ENCODE measurements at places on chromosomes 5 and 9. TPM values are rescaled to one million over a fixed set of nuclear protein-coding genes. Genes with fewer than 3 reads are reported as not detected.

Gene PTGS1
- total RNA-seq = 7.4 TPM

- DNase-seq = no peak
These were observed 185.5 kb downstream of the SMC2 start for GRCh38 chr9:104279535-104280177.

GRCh38 chr9:91392435-91392834 is 30.7 kb upstream of the AUH start:
- no peak for DNase-seq

- DNase-seq = no peak
These were observed 7.9 kb downstream of the PLK2 start for GRCh38 chr5:58451732-58452565.

- no peak for DNase-seq
These were observed 22.2 kb upstream of the ZNF366 start for GRCh38 chr5:72529383-72529782.

DNA sequence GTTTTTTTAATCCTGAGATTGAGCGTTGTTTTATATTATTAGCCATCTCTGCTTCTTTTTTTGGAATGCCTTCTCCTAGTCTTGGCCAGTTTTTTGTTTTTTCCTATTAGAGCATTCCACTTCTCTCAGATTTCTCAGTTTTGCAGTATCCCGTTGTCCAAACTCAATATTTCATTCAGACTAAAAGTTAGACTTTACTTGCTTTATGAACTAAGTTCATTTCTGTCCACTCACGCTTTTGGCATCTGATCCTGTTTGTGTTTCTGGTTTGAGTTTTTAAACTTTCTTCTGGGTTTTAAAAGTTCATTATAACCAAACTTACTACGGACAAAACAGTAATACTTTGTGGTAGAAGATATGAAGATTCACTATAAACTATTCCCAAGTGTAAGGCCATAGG is 288.3 kb upstream of the MPDZ start:
- no peak for DNase-seq

Gene ANXA1
- total RNA-seq = 68.6 TPM

Gene FAXDC2
- total RNA-seq = 18.6 TPM

Gene LURAP1L
- 3.0 TPM for total RNA-seq

Gene PLCXD3
- total RNA-seq = 69.5 TPM

DNA sequence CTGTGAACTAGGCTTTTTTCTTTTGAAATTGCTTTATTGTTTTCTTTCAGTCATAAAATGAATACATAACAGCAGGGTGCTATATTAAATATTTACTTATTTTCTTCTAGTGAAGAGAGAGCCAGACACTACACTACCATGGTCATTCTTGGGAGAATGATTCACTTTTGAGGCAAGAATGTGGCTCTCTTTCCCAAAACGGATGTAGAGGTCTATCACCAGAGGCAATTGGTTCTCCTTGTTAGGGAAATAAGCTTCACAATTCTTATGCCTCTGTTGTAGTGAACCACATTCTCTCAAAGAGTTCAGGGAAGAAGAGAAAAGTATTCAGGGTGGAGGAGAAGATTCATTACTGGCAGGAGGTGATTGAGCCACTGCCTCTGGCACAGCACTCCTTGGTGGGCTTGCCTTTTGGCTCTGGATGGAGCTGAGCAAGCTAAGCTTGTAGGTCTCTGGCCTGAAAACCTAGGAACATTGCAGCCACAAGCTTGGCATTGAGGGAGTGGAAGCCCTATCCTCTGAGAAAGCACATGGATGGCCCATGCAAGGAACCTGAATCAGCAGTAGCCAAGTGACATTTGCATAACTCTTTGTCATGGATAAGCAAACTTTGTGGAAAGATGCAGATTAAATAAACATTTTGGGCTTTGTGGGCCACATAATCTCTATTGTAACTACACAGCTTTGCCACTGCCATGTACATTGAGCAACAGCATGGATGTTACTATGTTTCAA is 179.0 kb upstream of the TNC start:
- DNase-seq = no peak

GRCh38 chr5:155871623-155872022 is 455.3 kb upstream of the SGCD start:
- DNase-seq = no peak

Gene PAEP
- not detected for total RNA-seq

DNA sequence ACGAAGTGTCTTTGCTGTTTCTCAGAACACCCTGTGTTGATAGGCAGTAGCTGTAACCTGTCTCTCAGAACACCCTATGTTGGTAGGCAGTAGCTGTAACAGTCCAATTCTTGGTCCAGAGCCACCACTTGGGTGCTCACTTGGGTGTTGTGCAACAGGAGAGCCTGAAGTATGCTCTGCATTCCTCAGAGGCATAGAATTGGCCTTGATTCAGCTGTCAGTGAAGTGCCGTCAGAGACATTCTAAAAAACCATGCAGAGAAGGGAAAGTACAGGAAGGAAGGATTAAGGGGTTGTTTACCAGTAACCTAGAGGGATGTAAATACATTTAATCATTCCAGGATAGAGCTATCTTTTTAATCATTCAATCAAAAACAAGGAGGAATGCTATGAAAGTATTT is 231.2 kb downstream of the ARRDC3 start:
- no peak for DNase-seq

Gene SLCO4C1
- not detected for total RNA-seq

Gene NSA2
- total RNA-seq = 72.7 TPM

DNA sequence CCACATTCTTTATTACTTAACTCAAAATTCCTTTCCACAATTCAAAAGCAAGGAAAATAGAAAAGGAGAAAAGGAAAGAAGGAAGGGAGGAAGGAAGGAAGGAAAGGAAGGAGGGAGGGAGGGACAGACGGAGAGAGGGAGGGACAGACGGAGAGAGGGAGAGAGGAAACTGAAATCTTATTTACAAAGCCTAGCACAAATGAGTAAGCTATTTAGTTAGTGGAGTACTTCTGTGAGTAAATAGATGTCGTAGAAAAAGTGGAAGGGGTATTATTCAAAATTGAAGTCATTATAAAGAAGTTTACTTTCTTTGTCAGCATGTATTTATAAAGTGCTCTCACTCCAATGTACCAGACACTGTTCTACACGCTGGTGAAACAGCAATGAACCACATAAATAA is 177.9 kb downstream of the CETN3 start:
- DNase-seq = no peak

Gene ABHD17B
- total RNA-seq = 14.6 TPM

GRCh38 chr5:117732264-117732663 is 1157.6 kb upstream of the SEMA6A start:
- no peak for DNase-seq

DNA sequence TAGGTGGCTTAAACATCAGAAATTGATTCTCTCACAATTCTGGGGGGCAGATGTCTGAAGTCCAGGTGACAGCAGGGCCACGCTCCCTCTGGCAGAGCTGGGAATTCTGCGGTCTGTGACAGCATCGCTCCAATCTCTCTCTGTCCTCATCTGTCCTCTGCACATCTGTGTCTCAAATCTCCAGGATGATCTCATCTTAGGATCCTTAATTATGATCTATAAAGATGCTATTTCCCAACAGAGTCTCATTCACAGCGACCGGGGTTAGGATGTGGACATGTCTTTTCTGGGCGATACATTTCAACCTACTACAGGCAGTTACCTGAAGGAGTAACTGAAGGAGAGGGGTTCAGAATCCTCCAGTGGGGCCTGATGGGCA is 31.4 kb downstream of the ANKRD33B start:
- no peak for DNase-seq

DNA sequence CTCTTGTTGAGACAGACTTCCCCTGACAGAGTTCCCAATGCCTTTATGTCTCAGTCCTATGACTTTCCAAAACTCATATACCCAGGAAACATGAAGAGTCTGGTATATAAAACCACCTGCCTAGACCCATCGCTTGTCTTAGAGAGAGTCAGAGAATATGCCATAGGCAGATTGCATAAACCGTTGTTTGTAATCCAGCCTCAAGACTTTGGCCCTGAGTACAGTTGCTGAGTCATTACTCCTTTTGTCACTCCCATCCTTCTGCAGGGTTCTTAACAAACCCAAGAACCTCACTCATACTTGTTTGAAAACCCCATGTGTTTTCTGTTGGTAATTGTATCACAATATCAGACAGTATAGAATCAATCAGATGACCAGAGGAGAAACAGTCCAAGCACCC is 616.3 kb downstream of the SLCO4C1 start:
- DNase-seq = no peak

GRCh38 chr5:147169901-147170300 is 64.9 kb upstream of the STK32A start:
- no peak for DNase-seq

GRCh38 chr9:96524045-96524444 is 74.1 kb downstream of the HABP4 start:
- DNase-seq = no peak

Gene ACO1
- total RNA-seq = 43.8 TPM

Gene CDC37L1
- 23.2 TPM for total RNA-seq

DNA sequence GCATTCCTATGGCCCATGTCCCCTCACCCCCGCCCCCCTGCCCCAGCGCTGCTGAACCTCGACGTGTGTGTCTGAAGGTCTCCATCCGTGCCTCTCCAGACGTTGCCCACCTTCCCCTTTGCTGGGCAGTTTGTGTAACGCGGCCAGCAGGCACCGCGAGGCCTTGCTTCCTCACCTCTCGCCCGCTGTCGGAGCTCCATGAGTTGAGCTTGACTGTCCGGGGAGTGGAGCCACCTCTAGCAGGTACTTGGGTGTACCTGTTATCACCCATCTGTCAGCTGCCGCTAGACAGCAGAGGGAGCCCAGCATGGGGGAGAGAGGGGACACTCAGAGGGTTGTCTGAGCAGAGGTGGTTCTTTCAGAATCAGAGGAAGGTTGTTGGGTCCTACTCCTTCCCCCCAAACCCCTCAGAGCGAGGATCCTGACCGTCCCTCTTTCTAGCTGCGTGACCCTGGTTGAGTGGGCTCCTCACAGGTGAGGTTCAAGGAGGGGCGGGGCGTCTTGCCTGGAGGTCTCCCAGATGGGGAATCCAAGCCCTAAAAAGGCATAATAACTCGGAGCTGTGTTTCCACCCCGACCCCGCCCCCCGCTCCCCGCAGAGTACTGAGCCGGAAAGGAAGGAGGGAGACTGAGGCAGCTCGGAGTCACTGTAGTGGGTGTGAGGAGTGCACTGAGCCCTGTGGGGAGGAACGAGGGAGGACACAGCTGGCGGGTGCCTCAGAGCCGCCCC is 184.7 kb downstream of the C9orf50 start:
- DNase-seq = no peak

- DNase-seq = no peak
These were observed 5.5 kb upstream of the RASEF start for GRCh38 chr9:83068414-83068813.

DNA sequence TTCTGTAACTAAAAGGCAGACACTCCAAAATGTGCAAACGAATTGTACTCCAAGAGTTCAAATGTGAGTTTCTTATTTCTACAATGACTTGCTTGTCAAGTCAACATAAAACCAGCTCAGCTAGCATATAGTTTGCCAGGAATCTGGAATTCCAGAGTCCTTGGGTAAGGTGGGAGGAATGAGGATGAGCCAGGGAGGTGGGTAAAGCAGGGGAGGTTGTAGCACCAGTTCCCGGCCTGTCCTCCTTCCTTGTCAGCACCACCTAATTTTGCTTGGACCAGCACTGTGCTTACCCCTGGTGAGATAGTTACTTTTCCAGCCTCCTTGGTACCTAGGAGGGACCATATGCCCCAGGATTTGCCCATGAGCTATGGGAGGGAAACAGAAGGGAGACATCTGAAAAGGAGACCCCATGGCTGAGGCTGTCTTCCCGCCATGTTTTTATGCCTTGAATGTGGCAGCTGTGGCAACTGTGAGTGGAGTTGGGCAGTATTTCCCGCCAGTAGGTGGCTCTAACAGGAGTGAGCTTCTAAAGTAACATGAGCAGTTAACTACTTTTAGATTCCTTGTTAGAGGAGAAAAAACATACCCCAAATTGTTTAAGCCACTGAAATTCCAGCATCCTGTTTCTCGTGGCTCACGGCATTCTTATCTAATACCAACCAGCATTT is 302.5 kb downstream of the TENT4A start:
- no peak for DNase-seq

- peak; percentile 42 for DNase-seq
These were observed 1.0 kb downstream of the BASP1 start for GRCh38 chr5:17218353-17219005.
